WERI-Rb-1 (cell line): ENCODE measurements at places on chromosomes 5 and 9.
A peak's percentile ranks its signal among the peaks of the same experiment; 100 is the strongest.

DNA sequence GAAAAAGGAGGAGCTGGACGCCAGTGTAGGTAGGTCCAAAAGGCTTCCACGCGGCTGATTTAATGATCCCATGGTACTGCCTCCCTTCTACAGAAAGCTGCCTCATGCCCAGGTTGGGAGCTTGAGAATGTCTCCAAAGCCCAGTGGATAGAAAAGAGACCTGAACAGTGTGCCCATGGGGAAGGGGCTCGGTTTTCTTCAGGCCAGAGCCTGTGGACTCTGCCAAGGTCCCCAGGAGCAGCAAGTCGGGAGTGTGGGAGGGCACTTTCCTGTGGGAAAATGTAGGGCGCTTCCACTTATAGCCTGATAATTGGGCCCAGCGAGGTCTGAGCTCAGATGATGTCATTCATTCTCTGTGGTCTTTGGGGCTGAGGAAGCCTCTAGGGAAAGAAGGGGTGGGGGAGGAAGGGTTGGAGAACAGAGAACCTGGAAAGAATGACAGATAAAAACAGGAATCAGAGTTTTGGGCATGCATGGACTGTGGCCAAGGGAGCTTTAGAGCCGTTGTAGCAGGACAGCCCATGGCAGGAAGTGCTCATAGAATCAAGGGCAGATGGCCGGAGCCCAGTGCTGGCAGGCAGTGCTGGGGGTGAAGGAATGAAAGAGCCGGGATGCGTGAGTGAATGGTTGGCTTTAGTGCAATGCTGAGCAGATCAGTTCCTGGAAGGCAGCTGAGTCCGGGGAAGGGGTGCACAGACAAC is 42.5 kb upstream of the SH3PXD2B start:
- no peak for DNase-seq

- no peak for DNase-seq
Observed at GRCh38 chr9:26457151-26457550, 435.5 kb downstream of the CAAP1 start.

DNA sequence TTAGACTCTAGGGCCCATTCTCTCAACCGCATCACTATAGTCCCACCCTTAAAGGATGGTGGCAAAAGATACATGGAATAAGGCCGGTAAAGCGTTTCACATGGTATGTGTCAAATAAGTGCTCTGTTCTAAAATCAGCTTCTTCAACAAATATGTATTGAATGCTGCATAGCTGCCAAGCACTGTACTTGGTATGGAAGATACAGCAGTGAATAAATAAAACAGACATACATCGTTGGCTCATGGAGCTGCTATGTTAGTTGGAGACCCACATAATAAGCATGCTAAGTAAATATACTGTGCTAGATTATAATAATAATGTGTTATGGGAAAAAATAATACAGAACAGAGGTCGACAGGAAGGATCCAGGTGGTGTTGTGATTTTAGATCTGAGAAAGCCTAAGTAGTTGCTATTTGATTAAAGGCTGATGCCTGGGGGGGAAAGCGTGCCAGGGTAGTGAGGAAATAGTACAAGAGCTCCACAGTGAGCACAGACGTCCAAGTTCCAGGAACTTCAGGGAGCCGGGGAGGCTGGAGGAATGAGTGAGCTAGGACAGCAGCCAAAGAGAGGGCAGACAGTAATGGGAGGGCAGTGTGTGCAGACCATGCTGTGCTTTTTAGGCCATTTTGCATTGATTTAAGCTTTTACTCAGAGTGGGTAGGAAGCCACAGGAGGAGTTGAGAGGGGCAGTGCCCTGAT is 93.7 kb downstream of the JAKMIP2 start:
- no peak for DNase-seq

GRCh38 chr5:59599729-59600128 is 293.8 kb downstream of the PDE4D start:
- DNase-seq, result no peak

DNA sequence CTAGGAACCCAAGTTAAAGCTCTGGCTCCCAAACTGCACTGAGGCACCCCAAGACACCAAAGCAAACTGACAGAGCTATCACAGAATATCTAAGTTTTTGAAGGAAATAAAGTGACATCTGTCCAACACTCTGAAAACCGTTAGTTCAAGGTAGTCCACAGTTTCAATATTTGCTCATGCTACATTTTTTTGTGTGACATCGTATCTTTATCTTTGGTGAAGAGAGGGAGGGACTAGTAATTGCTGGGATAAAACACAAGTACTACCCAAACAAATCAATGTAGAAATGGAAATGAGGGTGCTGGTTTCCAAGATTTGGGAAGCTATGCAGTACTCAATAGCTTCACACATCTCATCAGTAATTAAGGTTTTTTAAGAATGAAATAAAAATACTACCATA is 20.6 kb downstream of the LIFR start:
- DNase-seq, result no peak

GRCh38 chr9:15885464-15885863 is 332.6 kb downstream of the CCDC171 start:
- DNase-seq, result no peak

GRCh38 chr5:22787807-22788206 is 65.3 kb downstream of the CDH12 start:
- no peak for DNase-seq

DNA sequence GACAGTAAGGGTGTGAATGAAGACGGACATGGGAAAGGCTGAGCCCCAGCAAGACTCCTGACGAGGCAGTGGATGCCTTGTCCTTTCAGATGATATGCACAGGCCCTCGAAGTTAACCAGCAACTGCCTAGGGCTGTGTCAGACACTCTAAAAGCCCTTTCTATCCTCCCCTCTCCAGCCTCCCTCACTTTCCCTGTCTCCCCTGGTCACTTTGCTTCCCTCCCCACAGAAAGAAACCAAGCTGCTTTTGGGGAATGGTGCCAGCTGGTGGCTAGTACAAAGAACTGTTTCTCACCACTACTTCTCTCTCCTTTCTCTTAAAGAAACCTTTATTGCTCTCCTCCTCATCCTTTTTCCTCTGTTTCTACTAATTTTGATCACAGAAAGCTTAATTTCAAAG is 21.4 kb downstream of the LHFPL2 start:
- peak; percentile 54 for DNase-seq

DNA sequence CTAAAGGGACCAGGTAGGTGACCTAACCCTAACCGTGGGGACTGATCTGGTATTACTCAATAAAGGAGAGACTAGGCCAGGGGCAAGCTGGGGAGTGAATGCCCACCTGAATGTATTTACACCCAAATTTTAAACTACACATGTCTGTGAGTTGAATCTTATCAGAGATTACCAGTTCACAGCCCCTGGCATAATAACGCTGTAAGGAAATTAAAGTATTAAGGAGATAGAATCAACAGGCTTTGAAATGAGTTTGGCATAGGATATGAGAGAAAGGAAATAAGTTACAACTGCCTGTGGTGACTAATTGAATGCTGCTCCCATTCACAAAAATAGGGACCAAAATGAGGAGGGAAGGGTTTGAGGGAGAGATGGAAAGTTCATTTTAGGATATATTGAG is 593.3 kb downstream of the CSNK1G3 start:
- DNase-seq, result no peak

DNA sequence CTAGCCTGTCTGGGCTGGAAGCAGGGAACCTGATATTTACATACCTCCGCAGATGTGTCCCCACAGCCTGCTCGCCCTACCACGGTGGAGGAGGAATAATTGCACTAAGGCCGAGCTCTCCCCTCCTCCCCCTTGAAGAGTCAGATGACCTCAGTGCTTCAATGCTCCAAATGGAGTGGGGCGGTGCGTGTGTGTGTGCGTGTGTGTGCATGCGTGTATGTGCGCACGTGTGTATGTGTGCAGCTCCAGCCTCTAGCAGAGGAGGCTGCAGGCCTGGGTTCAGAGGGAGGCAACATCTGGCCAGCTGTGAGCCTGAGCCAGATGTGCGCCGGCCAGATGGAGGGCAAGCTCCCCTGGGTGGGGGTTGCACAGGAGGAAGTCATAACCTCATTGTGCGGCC is 90.5 kb downstream of the NRG2 start:
- no peak for DNase-seq

- DNase-seq, result no peak
Observed at GRCh38 chr5:66080664-66081063, 63.4 kb upstream of the SREK1 start.

DNA sequence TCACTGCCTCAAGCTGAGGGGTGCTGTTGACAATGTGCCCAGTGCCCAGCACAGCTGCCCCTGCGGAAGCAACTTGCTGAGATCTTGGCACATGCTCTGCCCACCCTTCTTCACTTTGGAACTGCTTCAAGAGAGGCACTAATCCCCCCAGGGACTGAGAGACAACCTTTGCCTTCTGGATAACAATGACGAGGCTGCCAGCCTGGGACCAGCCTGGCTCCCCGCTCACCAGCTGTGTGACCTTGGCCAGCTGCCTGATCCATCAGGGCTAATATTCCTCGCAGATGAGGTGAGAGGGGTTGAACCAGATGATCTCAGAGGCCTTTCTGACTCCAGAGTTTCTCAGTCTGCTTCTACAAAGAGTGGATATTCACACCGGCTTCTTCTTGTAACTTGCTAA is 81.0 kb downstream of the SHB start:
- no peak for DNase-seq

DNA sequence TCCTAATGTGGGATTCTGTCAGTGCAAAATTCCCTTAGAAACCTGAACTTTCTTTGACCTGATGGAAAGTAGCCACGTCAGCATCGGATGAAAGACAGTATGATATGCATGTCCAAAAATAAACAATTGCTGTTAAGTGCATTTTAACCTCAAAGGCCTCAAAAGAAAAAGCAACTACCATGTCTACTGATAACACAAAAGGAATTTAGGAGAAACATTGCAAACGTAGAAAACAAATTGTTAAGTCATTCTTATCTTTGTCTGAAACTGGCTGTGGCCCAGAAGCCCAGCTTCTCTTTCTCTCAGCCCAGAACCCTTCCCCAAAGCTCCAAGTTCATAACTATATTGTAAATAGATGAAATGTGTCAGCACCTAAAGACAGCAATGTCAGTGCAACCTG is 11.1 kb upstream of the LHFPL2 start:
- no peak for DNase-seq

DNA sequence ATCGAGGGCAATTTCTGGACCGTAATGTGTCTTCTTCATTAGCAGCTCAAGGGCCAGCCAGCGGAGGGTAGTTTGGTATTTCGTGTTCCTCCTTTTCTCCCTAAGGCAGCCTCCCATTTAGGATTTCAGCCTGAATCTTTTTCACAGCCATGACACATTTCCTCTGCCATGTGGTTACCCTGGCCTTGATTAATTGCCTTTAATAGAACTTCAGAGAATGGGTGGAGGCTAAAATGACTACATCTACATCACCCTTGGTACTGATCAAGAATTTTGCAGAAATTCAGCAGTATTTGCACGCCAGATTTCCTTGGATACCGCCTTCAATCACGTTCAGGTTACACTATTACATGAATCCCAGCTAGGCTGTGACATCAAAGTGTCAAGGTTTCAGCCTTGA is 58.0 kb downstream of the ADAMTS16 start:
- DNase-seq, result no peak

DNA sequence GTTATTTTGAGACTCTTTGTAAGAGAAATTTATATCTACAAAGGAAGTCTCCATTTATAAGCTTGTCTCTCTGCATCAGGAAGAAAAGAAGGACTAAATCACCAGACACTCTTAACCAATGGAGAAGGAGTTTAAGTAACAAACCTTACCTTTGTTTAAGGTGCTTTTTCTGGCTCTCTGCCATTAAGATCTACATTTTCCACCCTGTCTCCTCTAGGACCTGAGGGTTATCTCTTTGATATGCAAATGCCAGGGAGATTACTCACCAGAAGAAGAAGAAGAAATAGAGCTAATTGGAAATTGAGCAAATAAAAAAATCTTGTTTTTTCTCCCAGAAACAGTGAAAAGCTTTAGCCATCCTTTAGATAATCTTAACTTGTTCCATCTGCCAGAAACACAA is 60.9 kb downstream of the CDKN2A start:
- DNase-seq, result no peak
